Activated T-cell treated with anti-CD3 and anti-CD28 coated beads, Interleukin-2, amount 50 U/mL, for 48 hours (primary cell): ENCODE measurements at places on chromosomes 6 and 20.

GRCh38 chr6:135906542-135906941, 55.0 kb downstream of the PDE7B start:
- DNase-seq: no peak

- DNase-seq: no peak
Observed at GRCh38 chr20:53706008-53706465, 112.4 kb upstream of the ZNF217 start.

DNA sequence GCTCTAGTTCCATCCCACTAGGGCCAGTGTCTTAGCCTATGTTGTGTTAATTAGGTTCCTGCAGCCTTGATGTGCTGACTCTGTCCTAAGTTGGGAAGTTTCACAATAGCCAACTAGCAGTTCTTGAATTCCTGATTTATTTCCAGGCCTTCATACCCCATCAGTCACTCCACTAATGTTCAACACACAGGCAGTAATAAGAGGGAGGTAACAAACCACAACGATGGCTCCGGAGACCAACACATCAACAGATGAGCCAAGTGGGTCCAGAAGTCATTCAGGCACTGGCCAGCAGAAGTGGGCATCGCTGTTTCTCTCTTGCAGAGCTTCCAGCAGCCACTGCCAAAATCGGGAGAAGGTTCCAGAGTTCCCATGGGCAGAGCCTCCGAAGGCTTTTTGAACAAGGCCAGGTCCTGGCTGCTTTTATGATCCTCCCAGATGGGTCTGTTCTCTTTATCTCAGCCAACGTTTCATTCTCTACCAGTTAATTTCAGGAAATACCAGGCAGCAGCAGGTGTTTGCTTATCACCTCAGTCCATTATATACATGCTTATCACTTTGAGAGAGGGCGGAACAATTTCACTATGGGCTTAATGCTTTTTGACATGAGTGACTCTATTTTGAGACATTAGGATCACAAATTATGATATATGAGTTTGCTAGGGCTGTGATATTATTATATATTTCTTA, 48.5 kb upstream of the NOP56 start:
- DNase-seq: no peak

DNA sequence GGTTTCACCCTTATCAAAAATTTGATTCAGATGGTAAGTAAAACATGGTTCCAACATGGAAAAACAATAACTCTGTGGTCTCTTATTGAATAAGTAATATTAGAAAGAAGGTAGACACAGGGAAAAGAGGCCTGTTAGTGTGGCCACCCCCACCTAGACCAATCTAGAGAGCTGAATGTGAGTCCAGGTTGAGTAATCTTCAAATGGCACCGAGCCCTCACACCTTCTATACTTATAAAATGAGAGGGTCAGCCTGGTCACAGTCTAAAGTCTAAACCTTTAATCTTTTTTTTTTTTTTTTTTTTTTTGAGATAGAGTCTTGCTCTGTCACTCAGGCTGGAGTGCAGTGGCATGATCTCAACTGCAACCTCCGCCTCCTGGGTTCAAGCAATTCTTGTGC, 6.9 kb downstream of the FAM184A start:
- no peak for DNase-seq

DNA sequence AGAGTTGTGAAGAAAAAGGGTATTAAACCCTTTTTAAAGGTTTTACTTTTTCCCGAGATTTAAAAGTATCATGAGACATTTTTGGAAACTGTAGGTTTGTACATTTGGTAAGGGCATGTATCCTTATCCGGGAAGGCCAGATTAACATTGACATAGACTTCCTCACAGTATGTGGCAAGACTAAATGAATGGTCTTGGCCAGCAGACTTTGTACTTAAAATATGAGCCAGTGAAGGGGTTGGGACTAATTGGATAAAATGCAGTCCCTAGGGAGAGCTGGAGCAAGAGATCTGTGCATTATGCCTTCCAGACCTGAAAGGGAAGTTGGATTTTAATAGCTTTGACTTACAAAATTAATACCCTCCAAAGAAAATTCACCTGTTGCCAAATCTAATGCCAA, 60.4 kb upstream of the CCN2 start:
- no peak for DNase-seq
